Suprapubic skin (tissue), 4 donors: ENCODE measurements at places on chromosomes 4 and X.
A peak's percentile ranks its signal among the peaks of the same experiment; 100 is the strongest.

DNA sequence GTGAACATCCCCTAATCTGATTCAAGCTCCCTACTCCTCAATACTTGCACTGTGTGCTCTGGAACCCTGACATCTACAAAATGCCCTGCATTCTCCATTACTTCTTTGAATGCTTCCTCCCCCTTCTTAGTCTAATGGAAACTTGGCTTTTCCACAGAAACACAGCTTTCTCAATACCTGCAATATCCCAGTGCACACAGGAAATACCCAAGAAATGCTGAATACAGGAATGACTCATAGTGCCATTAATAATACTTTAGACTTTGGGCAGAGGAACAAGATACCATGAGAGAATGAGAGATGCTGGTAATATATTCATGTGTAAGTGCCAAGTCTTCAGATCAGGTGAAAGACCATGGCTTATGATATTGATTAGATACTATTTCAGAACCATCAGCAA, 5.6 kb downstream of the QRFPR start:
- DNase-seq: no peak

GRCh38 chrX:132227383-132228112, 8.3 kb upstream of the RAP2C start:
- peak; percentile 64 for DNase-seq

GRCh38 chr4:99383833-99384392, 31.4 kb upstream of the ADH1C start:
- peak; percentile 68 for DNase-seq

GRCh38 chrX:95055991-95056390, 1382.0 kb downstream of the FAM133A start:
- DNase-seq: no peak

GRCh38 chr4:145507636-145508035, 26.0 kb downstream of the SMAD1 start:
- DNase-seq: no peak

GRCh38 chrX:37060999-37061398, 52.8 kb downstream of the FAM47C start:
- DNase-seq: no peak

- no peak for DNase-seq
These were observed 14.8 kb upstream of the PABPC4L start for GRCh38 chr4:134216411-134216810.

DNA sequence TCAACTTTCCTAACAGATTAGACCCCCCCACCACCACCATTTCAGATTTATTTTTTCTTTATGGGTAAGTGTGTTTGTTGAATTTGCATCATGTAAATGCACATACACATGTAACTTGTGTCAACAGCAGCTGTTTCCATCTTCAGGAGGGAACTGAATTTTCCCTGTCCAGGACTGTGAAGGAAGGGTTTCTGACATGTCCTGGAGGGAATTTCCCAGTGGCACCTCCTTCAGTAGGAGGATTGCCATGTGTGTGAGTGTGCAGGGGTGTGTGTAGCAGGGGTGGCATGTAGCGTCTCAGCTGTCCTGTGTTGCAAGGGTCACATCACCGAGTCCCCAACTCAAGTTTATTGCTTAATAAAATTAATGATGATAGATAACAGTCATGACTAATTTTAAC, 19.7 kb downstream of the HERC6 start:
- DNase-seq: no peak

GRCh38 chrX:154481911-154482601, 3.0 kb upstream of the LAGE3 start:
- peak; percentile 53 for DNase-seq

DNA sequence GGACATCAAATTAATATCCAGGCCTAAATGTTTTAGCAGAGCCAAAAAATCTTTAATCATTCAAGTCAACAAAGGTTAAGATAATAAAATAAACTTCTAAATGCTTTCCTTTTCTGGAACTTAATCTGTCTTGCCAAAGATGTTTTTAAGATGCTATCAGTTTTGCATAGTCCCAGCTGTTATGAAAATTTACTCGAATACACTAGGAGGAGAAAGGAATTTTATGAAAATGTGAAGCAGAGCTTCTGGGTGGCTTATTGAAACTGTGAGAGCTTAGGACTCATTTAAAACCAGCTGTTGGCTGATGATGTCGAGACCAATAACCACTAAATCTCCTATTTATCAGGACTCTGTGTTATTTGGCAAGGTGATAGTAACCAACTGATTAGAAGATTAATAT, 202.2 kb upstream of the ETNPPL start:
- DNase-seq: no peak

GRCh38 chrX:17689971-17690409, 47.3 kb upstream of the SCML1 start:
- no peak for DNase-seq
